ENCODE measurements at places on chromosomes 2 and 18.

GRCh38 chr18:79489899-79490625 lies 94.3 kb downstream of the NFATC1 start:
- no peak for DNase-seq

GRCh38 chr18:28576941-28577340 lies 400.0 kb upstream of the CDH2 start:
- DNase-seq = no peak

DNA sequence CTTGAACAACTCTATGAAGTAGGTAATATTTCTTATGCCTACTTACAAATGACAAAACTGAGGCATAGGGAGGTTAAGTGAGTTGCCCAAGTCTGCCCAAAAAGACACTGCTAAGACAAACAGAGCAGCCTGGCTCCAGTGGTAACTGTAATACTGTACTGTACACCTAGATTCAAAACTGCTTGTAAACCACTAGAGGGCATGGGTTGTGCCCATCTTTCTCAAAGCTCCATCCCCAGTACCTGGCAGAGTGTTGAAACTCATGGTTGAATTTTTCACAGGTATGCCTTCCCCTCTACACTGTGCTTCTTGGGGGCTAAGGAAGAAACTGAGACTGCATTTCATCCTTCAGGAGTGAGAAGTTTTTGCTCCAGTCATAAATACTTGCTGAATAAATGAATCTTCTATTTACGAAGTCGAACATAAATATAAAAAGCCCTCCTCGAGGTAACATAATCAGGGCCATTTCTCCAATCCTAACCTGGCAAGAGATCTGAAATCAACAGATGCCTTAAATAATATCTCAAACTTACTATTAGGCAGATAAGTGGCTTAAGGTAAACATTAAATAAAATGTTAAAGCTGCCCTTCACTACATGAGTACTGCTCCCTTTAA lies 2.0 kb downstream of the PPP4R1 start:
- DNase-seq = no peak

- DNase-seq = no peak
Observed at GRCh38 chr2:190469771-190470170, 61.6 kb downstream of the MFSD6 start.

DNA sequence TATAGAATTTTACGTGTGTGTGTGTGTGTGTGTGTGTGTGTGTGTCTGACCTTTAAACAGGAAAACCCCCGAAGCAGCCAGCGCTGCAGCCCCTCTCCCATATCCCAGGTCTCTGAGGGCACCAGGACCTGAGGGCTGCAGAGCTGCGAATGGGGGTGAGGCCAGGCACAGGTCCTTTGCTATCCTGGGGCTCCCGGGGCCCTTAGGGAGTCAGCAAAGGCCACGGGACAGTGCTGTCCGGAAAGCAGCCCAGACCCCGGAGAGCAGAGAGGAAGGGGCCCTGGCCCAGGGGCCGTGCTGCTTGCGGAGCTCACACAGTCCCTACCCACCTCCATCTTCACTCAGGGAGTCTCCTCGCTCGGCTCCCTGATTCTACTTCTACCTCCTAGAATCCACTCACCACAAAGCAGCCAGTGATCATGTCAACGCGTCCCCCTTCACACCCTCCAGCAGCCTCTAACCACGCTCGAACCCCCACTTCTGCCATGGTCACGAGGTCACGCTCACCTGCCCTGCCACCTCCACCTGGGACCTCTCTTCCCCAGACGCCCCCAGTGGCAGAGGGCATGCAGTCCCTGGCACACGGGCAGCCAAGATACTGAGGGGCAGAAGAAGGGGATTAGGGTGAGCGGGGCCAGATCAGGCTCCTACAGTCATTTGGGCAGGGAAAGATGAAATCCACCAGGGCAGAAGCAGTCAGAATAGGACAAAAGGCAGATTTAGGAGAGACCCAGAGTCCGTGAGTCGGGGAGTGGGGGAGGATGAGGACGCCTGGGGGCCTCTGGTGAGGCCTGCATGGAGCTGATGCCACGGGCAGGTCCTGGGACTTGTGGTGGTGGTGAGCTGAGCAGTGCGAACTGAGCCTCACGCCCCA lies 86.7 kb downstream of the USP40 start:
- DNase-seq = no peak

DNA sequence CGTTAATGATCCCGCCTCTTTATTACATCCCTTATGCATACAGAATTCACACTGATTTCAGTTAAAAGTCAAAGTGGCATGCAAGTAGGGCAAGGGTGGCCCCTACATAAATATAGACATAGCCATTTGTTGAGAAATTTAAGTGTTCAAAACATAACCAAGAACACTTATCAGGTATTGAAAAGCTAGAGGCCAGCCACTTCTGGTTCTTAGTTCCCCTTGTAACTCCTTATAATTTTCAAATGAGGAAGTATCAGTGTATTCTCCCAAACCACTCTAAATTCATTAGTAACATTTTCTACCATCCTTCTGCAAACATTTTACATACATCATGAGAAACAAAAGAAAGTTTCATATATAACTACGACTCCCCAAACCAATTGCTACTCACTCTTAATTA lies 5.8 kb upstream of the ARL5A start:
- DNase-seq = no peak

All from anterior cingulate cortex (tissue), 58 donors.